ENCODE measurements at places on chromosomes 6 and 20.

DNA sequence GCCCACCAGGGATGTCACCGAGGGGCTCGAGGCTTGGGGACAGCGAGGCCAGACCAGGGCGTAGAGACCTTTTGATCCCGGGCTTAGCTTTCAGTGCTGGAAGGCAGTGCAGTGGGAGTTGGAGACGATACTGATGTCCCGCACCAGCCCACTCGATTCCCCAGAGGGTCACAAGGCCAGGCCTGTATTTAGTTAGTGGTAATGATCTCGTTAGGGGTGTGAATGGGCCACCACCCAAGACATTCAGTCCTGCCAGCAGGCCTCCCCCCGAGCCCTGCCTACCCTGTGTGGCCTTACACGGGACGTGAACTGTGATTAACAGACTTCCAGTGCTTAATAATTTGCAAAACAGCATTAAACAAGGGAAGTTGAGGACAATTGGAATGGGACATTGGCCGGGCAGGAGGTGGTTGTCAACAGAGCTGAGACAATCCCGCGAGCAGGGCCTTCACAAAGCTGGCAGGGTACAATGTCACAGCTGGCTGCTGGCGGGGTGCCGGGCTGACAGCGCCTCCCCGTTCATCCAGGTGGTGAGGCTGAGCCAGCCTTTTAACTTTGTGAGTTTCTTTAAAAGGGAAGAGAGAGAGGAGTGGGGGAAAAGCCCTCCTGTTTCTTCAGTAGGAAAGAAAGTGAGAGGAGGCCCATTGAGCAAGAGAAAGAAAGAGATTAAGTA, 175.3 kb upstream of the RALGAPA2 start:
- DNase-seq, result no peak

DNA sequence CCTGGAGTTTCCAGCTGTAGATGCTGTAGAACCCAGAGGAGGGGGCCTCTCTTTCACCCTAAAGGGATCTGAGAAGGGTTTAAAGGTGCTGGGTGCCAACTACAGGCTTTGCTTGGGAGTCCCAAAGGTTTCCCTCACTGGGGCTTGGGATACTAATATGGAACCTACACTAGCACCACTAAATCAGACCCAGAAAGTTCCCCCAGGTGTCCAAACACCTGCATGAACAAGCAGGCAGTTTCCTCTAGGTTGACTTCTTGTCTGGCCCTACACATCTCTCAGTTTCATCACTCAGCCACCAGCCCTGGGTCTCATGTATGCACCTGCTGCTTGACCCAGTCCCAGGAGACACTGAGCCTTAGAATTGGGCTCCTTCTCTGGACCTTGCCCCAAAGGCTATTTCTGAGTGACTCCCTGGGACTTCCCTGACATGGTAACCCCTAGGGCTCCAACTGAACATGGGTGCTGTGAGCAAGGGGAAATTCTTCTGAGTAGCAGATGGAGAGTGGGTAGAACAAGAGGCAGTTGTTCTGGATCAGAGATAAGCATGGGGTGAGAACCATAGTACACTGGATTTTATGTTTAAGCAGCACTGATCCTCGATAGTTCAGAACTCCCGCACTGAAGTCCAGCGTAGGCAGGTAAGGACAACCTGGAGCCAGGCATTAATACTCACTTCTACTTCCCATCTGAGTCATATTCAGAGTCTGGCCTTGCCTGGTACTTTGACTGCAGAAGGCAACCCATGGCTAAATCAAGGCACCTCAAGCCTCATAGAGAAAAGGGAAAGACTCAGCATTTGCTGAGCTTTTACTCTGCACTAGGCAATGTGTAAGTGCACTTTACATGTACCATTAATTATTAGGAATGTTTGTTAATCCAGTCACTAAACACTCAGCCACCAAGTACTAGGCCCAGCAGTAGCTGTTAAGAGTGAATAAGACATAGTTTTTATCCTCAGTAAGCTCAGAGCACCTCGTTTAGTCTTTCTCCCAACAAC, 16.8 kb downstream of the BCL2L1 start:
- DNase-seq, result no peak

DNA sequence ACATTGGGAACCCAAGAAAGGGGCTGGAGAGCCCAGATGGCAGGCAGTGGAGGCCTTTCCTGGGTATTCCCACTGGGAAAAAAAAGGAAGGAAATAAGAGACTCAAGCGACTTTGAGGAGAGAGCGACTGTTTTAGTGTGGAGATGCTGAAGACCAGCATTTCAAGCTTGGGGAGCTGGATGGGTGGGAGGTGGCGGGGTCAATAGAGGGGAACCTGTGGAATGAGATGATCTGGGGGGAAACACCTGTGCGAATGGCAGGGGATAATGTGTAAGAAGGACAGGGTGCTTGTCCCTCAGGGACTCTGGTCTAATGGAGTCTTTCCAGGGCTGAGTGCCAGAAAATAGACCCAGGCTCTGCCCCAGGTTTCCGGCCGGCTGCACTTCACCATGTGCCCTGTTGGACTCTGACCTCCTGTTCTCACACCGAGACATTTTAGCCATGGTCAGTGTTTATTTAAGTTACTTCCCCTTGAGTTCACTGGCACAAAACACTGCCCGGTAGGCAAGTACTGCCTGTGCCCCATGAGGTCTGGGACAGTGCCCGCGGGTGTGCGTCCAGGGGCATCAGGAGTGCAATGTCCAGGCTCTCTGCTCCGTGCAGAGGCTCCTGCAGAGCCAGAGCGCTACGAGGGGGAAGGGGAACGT, 50.4 kb upstream of the NKX2-2 start:
- no peak for DNase-seq

DNA sequence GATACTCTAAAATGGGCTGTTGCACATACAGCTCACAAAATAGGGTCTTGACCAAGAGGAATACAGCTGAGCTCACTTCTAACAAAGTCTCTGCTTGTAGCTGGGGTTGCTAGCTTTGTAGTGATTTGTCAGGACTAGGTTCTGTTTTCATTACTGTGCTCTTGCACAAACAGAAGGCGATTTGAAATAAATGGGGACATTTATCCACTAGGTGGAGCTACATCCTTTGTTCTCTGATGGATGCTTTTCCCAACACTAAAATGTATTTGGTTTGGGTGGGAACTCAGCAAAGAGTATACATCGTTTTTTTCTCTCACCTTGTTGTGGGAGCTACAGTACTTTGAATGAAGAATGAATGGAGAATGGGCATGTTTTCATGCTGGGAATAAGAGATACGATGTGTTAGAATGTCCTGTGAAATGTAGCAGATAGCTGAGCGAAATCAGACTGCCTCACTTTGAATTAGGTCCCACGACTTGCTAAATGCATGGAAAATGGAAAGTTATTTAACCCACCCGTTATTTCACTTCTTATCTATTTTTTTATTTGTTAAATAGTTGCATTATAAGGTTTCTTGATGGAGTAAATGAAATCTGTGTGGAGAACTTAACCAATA, 494.7 kb upstream of the MAP3K7 start:
- no peak for DNase-seq

DNA sequence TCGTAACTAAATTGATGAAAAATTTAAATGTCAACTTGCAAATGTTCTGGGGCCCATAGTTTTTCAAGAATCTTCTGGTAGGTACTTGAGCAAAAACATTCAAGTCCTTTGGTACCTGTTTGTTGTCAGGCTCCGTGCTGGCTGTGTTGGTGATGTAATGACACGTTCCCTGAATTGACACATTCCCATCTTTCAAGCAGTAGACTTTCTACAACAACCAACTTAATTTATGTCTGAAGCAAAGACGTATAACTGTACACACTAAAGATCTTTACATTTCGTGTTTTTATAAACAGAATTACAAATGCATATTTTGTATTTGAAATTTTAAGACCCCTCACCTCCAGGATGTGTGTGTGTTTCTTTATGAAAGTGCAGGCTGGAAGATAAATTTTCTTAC, 49.5 kb downstream of the NCOA3 start:
- DNase-seq, result no peak

GRCh38 chr6:118589186-118589585, 41.1 kb downstream of the PLN start:
- no peak for DNase-seq

GRCh38 chr6:24668997-24669361, 2.1 kb downstream of the ACOT13 start:
- no peak for DNase-seq

DNA sequence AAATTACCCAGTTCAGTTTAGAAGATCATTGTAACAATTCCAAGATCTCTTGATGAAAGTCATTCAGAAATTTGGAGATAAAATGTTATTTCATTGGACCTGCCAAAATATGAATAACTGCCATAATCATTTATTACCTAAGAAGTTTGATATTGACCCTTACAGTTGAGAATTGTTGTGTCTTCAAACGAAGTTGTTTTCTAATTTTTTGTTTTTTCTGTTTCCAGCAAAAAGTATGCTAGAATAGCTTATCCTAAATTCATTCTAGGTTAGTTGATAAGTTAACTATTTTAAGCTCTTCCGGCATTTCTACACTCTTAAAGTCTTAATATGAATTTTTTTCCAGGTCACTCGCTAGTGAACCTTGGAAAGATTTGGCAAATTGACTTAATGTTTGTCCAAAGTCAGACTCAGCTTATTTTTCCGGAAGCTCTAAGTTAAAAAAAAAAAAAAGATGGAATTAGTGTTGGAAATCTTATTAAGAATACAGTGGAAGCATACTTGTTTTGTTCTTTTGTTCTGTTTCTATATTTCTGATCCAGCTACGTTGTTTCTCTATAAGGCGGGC, 28.9 kb downstream of the CYP24A1 start:
- DNase-seq, result no peak

DNA sequence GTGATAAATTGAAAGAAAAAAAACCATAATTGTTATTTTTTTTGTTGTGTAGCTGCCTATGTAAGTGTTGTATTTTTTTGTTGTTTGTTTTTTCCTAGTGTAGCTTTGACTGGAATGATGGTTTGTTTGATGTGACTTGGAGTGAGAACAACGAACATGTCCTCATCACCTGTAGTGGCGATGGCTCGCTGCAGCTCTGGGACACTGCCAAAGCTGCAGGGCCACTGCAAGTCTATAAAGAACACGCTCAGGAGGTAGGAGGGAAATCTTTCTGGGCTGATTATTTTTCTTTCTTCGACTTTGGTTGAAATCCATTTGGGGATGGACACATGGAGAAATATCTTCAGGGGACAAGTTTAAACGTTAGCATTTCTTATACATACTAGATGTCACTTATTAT, 3.8 kb downstream of the PEX7 start:
- DNase-seq, result no peak

- DNase-seq, result no peak
These were observed 127.5 kb upstream of the SMLR1 start for GRCh38 chr6:130699742-130700141.

- DNase-seq, result no peak
These were observed 58.2 kb downstream of the GCLC start for GRCh38 chr6:53486679-53487078.

DNA sequence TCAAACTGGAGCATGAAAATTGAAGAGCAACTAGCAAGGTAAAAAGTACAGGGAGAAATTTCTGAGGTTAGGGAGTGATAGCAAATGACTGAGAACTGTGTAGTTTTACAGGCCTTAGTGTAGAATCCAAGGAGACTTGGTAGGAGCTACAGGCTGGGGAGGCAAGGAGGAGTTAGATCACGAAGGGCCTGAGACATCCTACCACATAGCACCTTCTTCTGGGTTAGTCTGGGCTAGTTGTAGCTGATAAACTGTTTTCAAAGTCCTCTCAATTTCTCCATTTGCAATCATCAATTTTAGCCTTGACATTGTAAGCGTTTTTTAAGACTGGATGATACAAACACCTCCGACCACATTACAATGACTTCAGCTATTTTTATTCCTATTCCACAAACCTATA, 209.7 kb downstream of the TMEM200A start:
- DNase-seq, result no peak

GRCh38 chr20:63206878-63207277, 9.1 kb downstream of the YTHDF1 start:
- DNase-seq, result no peak

- DNase-seq, result no peak
These were observed 842.0 kb upstream of the FLRT3 start for GRCh38 chr20:15179381-15179780.

DNA sequence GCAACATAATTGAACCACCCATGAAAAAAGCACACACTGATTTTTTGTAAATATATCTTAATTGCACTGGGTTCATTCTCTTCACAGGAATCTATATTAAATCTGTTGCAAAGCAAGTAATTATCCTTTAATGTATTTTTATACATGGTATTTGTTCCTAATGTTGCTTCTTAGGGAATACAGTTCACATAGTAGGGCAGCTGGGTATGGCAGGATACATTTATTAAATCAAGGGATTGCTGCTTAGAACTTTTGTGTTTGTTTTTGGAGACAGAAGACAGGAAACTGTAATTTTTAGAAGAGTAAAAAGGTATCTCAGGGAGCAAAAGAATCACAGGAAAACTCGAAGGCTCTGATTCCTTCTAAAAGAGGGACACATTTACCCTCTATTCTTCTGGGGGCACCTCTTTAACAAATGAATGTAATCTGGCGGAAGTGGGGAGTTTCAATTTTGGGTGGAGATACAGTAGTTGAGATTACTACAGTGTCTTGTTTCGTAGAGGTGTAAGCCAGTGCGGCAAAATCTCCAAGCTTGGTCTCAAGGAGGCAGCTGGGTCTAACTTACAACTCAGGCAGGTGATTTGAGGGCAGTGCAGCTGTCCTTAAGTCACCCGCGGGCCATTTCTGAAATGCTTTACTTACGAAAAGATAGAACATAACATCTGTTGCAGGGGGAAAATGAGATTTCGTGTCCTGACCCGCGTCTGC, 812 bp upstream of the SMIM13 start:
- DNase-seq, result no peak

GRCh38 chr6:124482071-124482491, 480.2 kb upstream of the RNF217 start:
- no peak for DNase-seq

- DNase-seq, result no peak
These were observed 66.4 kb downstream of the STX11 start for GRCh38 chr6:144216668-144217218.

- no peak for DNase-seq
These were observed 32.6 kb downstream of the PSMF1 start for GRCh38 chr20:1150968-1151367.

GRCh38 chr6:984031-984430, 291.1 kb upstream of the EXOC2 start:
- DNase-seq, result no peak

- no peak for DNase-seq
These were observed 269.5 kb upstream of the CITED2 start for GRCh38 chr6:139643986-139644385.

DNA sequence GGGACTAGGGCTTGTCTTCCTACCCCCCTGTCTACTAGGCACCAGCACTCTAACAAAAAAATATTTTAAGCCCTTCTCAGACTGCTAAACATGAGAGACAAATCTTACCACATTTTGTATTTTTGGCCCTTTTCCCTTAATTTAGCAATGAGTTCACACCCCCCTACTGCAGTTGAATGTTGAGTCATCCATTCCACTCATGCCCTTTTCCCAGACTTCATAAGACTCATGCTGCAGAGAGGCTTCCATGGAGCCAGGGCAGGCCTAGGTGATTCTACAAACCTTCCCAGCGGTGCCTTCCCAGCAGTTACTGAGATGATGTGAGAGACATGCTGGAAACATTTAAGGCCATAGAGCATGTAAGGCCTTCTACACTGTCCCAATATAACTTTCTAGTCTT, 53.9 kb downstream of the PXDC1 start:
- DNase-seq, result no peak

- peak; percentile 87 for DNase-seq
These were observed at the start of gene GPANK1 for GRCh38 chr6:31664790-31665500. GPANK1 (minus strand) TSS chr6:31664997; CDS start chr6:31664478, 519 bp downstream.

All from T follicular helper cell (primary cell).